ENCODE measurements at places on chromosomes 1 and 21. TPM values are rescaled to one million over a fixed set of nuclear protein-coding genes. Genes with fewer than 3 reads are reported as not detected.

HES4 gene
- 82.6 TPM for total RNA-seq

EFNA3 gene
- total RNA-seq = 5.9 TPM

UBL4B gene
- total RNA-seq = not detected

- H3K27ac ChIP-seq = peak overlapping the region; percentile 60
- DNase-seq = no peak
- H3K4me3 ChIP-seq = peak overlapping the region; percentile 36
Measured at GRCh38 chr1:228378090-228378872, 28.4 kb downstream of the TRIM11 start.

DNA sequence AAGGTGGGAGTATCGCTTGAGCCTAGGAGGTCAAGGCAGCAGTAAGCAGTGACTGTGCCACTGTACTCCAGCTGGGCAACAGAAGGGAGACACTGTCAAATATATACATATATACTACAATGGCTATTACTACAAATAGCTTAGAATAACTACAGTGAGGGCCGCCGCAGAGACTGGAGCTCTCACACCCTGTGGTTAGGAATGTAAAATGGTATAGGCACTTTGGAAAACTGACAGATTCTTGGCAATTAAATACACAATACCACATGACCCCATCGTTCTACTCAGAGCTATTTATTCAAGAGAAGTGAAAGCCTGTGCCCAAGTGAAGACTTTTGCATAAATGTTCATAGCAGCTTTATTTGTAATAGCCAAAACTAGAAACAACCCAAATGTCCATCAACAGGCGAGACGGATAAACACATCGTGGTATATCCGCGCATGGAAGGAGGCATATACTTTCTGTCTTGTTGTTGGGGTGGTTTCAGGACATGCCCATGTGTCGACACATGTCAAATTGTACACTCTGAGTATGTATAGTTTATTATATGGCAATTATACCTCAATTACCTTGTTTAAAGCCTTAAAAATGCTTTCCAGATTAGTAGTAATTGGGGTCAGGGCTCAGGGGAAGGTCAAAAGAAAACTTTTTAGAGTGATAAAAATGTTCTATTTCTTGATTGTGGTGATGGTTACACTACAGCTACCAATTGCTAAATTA is 123.4 kb downstream of the RIPK4 start:
- H3K27me3 ChIP-seq = no peaks in the 10 kb centered on the region
- H3K4me3 ChIP-seq = no peak overlapping the region
- H3K4me1 ChIP-seq = no peaks in the 10 kb centered on the region
- H3K36me3 ChIP-seq = no peaks in the 10 kb centered on the region

- H3K4me3 ChIP-seq = no peak overlapping the region
- H3K36me3 ChIP-seq = no peaks in the 10 kb centered on the region
- no peaks in the 10 kb centered on the region for H3K4me1 ChIP-seq
- H3K27me3 ChIP-seq = no peaks in the 10 kb centered on the region
Measured at GRCh38 chr21:28482657-28483056, 510.0 kb downstream of the LTN1 start.

DNA sequence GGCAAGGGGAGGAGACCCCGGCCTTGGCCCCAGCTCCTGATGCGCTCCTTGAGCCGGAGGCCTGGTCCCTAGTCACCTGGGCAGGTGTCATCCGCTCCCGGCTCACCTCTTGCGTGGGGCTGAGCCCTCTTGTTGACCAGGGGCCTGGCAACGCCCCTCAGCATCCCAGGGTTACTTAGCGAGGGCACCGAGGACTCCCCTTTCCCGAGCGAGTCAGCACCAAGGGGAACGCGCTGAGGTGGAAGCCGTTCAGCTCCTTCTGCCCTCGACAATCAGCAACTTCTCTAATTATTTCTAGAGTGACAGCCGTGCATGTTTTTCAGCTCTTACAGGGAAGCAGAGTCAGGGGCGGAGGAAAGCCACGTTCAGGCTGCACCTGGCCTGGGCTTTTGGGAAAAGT is 522 bp downstream of the SLC45A1 start:
- peaks cover 7% of the 10 kb centered on the region for H3K4me1 ChIP-seq
- no peaks in the 10 kb centered on the region for H3K36me3 ChIP-seq
- H3K4me3 ChIP-seq = peak overlapping the region; percentile 55
- peak overlapping the region; percentile 47 for H3K27ac ChIP-seq

GRCh38 chr1:94641990-94642389 is 100.4 kb upstream of the F3 start:
- no peak overlapping the region for H3K27ac ChIP-seq
- H3K4me1 ChIP-seq = no peaks in the 10 kb centered on the region
- H3K4me3 ChIP-seq = no peak overlapping the region
- no peaks in the 10 kb centered on the region for H3K36me3 ChIP-seq
- no peaks in the 10 kb centered on the region for H3K27me3 ChIP-seq
- no peak for DNase-seq

DNA sequence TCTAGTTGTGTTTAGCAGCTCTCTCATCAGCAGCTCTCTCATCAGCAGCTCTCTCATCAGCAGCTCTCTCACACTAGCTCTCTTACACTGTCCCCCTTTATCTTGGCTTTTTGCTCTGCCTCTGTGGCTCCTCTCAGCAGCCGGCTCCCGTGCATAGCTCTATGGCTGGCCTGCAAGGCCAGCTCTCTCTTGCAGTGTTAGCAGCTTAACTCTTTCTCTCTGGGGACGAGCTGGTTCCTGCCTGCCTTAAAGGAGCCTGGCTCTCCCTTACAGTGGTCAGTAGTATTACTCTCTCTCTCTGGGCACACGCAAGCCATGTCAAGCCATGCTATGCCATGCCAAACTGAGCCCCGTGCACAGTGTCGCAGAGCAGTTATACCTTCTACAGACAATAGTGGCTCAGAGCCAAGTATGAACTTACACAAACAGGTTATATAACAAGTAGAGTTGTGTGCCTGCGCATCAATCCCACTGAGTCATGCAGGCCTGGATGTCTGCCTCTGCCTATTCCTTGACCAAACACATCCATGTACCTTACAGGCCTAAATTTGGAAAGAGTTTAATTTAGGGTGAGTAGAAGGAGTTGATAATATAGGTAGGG is 295.9 kb downstream of the TPR start:
- no peak for DNase-seq
- H3K27me3 ChIP-seq = no peaks in the 10 kb centered on the region
- no peak overlapping the region for H3K4me3 ChIP-seq
- H3K36me3 ChIP-seq = no peaks in the 10 kb centered on the region
- no peak overlapping the region for H3K27ac ChIP-seq
- H3K4me1 ChIP-seq = no peaks in the 10 kb centered on the region

- H3K4me1 ChIP-seq = peaks cover 19% of the 10 kb centered on the region
- H3K27me3 ChIP-seq = no peaks in the 10 kb centered on the region
Measured at GRCh38 chr1:39407896-39408640, 83.4 kb upstream of the BMP8A start.

DNA sequence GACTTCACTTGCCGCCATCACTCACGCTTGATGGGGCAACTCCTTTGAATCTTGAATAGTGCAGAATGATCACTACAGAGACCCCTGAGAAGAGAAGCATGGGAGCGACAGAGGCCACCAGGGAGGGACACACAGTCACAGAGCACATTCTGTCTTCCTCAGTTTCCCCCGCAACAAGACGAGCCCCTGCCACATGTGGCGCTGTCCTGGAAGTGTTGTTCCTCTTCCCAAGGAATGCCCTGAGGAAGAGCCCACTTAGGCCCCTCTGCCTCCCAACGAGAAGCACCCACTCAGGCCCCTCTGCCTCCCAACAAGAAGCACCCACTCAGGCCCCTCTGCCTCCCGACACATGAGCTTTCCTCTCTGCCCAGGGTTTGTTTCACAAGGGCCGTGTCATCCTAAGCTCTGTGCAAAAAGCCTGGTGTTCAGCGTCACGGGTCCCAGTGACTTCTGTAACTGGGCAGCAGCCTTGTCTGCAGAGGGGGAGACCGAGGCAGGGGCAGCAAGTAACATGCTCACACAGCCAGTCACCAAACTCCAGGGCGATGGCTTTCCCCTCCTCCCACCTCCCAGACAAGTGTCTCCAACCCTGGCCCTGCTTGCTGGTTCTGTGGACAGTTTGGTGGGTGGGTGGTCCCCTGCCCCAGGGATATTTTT is 19.8 kb downstream of the SLC37A1 start:
- H3K27ac ChIP-seq = peak overlapping the region; percentile 42
- H3K27me3 ChIP-seq = no peaks in the 10 kb centered on the region
- peaks cover 28% of the 10 kb centered on the region for H3K4me1 ChIP-seq
- H3K4me3 ChIP-seq = no peak overlapping the region
- H3K36me3 ChIP-seq = no peaks in the 10 kb centered on the region
- DNase-seq = no peak

GRCh38 chr1:229310833-229311232 is 32.0 kb downstream of the CCSAP start:
- no peaks in the 10 kb centered on the region for H3K27me3 ChIP-seq
- DNase-seq = no peak
- H3K4me3 ChIP-seq = no peak overlapping the region
- no peaks in the 10 kb centered on the region for H3K4me1 ChIP-seq

DNA sequence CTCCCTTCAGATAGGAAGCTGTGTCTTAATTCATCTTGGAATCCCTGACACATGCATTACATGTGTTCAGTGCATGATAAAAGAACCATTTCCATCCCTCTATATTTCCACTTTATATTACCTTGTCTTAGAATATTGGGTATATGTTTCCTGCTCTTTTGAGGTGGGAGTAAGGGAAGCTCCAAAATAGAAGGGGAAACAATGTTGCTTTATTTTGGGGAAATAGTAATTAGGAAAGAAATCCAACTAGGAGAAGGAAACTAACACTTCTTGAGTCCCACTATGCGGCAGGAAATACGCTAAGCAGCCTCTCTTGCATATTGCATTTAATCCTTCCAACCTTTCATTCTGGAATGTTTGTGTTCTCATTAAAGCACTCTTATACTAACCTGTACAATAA is 89.4 kb upstream of the VAV3 start:
- no peaks in the 10 kb centered on the region for H3K36me3 ChIP-seq
- H3K27me3 ChIP-seq = no peaks in the 10 kb centered on the region
- H3K4me1 ChIP-seq = no peaks in the 10 kb centered on the region
- no peak overlapping the region for H3K27ac ChIP-seq

DNA sequence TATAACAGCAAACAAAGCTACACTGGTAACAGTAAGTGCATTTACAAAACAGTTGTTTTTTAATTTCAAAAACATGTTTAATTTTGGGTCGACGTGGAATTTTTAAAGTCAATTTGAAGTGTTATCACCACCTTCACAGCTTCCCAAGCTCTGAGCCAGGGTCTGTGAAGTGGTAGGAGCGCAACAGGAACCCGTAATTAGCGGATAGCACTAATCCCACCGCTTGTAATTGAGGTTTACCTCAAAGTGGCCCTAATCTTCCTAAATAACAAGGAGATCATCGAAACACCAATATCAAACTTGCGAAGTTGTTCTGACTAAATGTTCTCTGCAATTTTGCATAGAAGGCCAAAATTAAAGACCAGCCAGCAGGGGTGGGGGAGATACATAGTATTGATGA is 18.8 kb downstream of the LBR start:
- H3K36me3 ChIP-seq = peaks cover 7% of the 10 kb centered on the region
- no peaks in the 10 kb centered on the region for H3K4me1 ChIP-seq
- no peak for DNase-seq
- H3K27ac ChIP-seq = no peak overlapping the region

DNA sequence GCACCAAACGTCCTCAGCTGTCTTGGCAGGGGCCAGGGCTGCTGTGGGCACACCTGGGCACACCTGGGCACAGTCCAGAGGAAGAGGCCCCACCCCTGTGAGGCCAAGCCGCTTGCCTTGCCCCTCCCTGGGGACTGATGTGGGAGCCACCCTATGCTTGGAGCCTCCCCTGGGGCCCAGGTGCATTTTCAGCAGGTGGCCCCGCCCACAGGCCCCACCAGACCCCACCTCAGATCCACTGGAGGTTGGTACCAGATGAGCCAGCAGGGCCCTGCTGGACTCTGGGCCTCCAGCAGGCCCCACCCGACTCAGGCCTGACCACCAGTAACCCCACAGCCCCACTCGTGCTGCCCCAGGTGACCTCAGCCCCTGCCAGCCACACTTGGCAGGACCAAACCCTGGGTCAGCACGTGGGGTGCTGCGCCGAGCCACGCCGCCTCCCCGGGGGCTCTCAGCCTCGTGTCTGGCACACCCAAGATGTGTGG is 8.8 kb downstream of the SLC19A1 start:
- no peaks in the 10 kb centered on the region for H3K4me1 ChIP-seq
- no peak overlapping the region for H3K4me3 ChIP-seq
- DNase-seq = no peak
- no peaks in the 10 kb centered on the region for H3K27me3 ChIP-seq
- no peaks in the 10 kb centered on the region for H3K36me3 ChIP-seq

- no peaks in the 10 kb centered on the region for H3K36me3 ChIP-seq
- DNase-seq = no peak
- no peaks in the 10 kb centered on the region for H3K4me1 ChIP-seq
- H3K27me3 ChIP-seq = no peaks in the 10 kb centered on the region
- H3K27ac ChIP-seq = no peak overlapping the region
- H3K4me3 ChIP-seq = no peak overlapping the region
Measured at GRCh38 chr1:30284226-30284625, 439.2 kb downstream of the MATN1 start.
